ENCODE measurements at places on chromosomes 7 and 10.

GRCh38 chr10:25811052-25811685 is 122.9 kb upstream of the MYO3A start:
- no peak for DNase-seq

GRCh38 chr7:93015101-93015778 is 102.5 kb downstream of the SAMD9 start:
- no peak for DNase-seq

GRCh38 chr7:156889746-156890145 is 3.2 kb downstream of the LMBR1 start:
- DNase-seq = no peak

GRCh38 chr10:13439313-13440184 is 89.3 kb downstream of the BEND7 start:
- DNase-seq = no peak

DNA sequence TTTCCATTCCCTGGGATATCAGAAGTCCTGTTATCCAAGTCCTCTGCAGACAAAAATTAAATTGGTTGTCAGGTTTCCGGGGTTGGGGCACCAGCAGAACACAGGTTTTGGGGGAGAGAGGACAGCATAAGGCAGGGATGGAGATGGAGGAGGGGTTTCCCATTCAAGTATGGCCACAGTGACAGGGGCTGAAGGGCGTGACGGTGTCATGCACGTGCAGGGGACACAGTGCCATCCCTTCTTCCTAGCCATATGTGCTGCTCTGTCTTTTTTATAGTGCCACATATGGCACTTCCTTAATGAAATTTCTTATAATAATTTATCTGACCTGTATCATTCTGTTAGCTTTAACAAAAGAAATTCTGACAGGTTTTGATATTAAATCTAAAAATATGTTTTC is 259.2 kb downstream of the PTEN start:
- DNase-seq = no peak

GRCh38 chr7:78412216-78412858 is 613.8 kb downstream of the PHTF2 start:
- no peak for DNase-seq

DNA sequence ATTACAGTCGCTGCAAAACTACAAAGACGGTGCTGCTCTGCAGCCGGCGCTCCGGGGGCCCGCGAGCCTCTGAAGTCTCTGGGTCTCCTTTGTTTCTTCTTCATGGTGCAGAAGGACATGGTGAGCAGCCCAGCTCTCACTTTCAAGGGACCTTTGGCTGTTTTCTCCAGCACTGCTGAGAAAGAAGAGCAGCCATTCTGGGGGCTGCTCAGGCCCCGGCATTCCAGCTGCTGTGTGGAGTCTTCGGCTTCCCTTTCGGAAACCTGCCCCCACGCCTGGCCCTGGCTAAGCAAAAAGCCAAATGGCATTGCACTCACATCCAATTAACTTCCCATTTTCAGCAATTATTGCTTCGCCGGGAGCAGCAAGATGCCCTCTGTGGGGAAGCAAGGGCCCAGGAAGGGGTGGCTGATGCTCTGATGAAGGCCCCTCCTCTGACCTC is 555.7 kb downstream of the PTPRN2 start:
- DNase-seq = no peak

Data from suppressor macrophage treated with lipopolysaccharide for 4 hours (primary cell).